ENCODE measurements at places on chromosomes 1 and 21.

DNA sequence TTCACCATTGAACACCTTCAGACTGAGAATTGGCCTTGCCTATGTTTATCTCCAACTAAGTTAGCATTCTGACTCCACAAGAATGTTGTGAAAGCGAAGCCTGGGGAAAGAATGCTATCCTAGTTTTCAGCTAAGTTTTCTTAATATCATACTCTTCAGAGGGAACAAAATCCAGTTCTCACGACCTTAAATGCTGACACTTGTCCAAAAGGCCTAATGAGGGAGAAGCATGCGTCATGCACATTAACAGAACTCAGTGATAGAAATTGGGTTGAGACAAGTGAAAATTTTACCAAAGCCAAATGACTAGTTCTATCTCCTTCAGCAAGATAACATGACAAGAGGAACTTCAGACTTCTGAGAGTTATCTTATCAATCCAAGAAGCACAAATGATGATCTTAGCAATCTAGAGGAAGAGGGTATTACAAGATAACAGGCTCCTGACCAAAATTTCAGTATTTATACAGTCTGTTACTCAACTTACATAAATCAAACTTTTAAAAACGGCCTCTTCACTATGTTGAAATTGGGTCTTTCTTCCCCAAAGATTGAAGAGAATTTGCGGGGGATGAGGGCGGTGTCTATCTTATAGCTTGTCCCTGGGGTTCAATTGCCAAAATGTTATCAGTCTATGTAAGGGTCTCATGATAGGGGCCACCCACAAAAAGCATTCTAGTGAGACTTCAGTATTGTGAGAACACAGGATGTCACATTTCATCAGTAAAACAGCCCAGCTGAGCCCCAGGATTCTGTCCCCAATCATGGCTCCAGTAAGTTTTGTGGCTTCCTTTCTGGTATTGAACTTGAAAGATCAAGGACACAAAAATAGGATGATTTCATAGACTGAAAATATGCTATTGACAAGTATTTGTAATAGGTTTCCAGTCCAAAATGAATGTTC lies 26.5 kb upstream of the SLC45A3 start:
- no peak for DNase-seq

DNA sequence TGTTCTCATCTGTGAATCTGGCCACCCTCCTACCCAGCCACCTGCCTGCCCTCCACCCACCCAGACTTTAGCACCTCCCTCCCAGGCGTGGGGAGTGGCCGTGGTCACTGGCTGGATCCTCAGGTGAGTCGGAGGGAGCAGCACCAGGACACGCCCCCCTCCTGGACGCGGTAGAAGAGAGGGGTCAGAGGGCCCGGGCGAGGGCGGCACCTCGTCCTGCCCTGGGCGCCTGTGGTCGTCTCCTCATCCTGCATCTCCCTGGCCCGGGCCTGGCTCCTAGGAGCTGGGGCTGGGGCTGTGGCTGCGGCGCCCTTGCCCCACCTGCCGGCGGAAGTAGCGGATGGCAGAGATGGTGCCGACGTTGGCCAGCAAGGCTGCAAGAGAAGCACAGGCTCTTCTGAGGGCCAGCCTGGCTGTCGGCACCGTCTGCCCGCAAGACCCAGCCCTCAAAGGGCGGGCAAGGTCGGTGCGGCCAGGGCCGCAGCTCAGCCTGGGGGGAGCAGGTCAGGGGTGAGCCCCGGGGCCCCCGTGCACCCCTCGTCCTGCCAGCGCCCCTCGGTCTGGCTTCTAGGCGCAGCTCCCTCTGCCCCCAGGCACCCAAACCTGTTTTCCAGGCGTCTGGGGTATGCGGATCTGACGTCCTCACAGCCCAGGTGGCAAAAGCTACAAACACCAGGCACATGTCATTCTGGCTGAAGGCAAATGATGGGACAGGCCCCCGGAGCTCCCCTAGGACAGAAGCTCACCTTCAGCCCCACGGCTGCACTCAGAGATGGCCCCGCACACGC lies 5.8 kb downstream of the PERM1 start:
- DNase-seq, result peak; percentile 31

DNA sequence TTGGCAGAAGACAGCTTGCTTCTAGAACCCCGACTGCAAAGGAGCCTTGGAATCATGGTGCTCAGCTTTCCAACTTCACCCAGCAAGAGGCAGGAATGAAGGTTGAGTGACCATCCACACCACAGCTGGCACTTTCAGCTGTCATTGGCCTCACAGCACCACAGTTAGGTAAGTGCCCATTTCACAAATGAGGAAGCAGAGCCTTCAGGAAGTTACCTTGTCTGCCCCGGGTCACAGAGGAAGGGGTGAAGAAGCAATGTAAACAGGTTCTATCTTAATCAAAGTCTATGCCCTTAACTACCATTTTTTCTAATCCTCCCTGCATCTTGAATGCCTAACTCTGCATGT lies 156.0 kb downstream of the GLUL start:
- no peak for DNase-seq

DNA sequence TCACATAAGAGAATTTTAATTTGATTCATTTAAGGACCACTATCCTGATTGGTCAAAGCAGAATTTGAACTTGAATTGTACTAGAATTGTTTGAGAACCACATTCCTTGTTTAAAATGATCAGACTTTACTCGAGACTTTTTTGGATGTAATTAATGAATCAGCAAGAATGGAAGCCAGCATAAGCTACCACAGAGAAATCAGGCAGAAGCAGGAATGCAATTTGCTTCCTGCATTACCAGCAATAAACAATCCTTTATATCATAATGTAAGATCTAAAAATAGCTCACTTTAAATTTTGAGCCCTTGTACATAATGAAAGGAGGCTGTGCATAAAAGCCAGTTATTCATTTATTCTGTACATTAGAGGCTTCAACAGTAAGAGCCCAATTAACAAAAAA lies 119.8 kb upstream of the BACE2 start:
- no peak for DNase-seq

DNA sequence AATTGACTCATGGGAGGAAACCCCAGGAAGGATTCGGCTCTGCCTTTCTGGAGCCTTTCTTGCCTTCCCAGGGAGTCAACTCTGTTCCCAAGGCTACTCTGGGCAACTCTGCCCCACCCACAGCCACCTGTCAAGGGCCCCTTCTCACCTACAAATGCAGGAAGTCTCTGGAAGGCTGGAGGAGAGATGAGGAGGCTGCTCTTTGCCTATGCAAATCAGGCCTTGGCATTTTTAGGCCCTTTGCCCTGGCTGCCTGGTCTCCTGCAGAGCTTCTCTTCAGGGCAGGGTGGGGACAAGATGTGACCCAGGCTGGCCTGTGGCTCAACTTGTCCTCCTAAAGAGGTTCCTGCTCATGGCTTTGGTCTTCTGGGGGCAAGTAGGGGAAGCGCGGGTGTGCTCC lies 5.4 kb downstream of the SLC6A9 start:
- DNase-seq, result no peak

GRCh38 chr1:11929849-11930248 lies 3.6 kb upstream of the KIAA2013 start:
- DNase-seq, result no peak

DNA sequence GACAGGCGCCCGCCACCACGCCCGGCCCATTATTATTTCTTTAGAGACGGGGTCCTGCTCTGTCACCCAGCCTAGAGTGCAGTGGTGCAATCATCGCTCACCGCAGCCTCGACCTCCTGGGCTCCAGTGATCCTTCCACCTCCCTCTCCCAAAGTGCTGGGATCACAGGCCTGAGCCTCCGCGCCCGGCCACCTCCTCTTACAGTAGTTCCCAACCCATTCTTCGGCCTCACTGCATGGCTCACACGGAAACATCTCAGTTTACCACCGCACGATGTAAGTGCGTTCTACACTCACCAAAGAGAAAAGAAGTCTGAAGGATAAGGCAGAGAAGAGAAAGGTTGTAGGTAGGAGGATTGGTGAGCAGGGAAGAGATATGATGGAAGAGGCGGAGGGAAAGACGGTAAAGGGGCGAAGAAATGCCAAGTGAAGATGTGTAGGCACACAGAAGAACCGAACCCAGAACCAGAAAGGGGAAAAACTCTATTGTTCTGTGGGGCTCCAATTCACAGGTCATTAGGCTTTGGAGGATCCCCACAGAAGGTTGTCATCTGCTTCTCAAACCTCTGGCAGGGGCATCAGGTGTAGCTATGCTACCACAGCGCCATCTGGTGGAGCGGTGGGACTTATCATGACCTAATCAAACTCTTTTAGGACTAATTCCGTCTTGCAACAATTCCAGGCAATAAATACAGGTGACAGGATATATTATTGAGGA lies 504.2 kb downstream of the SMYD3 start:
- peak; percentile 72 for DNase-seq

DNA sequence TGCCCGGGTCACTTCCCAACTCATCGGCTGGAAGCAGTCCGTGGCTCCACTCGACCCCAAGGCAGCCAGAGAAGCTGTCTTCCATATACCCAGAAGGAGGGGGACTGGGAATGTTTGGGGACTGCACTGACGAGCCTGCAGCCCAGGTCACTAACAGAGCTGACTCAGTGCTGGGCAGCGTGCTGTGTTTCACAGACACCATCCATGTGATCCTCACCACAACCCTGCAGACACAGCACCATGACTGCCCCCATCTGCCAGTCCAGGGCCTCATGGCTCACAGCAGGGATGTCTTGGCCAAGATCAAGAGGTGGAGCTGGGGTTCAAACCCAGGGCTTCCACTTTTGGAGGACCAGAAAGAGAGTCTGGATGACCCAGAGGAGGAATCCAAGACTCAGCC lies 67.9 kb downstream of the KLHDC7A start:
- no peak for DNase-seq

DNA sequence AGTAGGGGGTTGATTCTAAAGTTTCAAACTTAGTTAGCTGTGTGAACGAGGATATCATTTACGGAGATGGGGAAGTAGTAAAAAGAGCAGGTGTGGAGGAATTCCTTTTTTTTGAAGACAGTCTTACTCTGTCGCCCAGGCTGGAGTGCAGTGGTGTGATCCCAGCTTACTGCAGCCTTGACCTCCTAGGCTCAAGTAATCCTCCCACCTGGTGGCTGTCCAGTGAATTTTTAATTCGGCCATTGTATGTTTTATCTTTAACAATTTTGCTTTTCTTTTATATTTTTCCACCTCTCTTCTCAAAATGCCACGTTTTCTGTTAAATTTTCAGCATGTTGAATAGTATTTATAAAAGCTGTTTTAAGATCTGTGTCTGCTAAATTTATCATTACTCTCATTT lies 12.3 kb upstream of the CENPF start:
- no peak for DNase-seq

- DNase-seq, result peak; percentile 82
These were observed at the start of gene EFHD2 for GRCh38 chr1:15409388-15410222. TSS of gene EFHD2 (plus strand) at chr1:15409888. CDS start at chr1:15409972, 84 bp downstream.

- DNase-seq, result no peak
These were observed 41.2 kb downstream of the SSBP3 start for GRCh38 chr1:54364995-54365394.

GRCh38 chr1:229485318-229485717 lies 22.8 kb downstream of the NUP133 start:
- no peak for DNase-seq

DNA sequence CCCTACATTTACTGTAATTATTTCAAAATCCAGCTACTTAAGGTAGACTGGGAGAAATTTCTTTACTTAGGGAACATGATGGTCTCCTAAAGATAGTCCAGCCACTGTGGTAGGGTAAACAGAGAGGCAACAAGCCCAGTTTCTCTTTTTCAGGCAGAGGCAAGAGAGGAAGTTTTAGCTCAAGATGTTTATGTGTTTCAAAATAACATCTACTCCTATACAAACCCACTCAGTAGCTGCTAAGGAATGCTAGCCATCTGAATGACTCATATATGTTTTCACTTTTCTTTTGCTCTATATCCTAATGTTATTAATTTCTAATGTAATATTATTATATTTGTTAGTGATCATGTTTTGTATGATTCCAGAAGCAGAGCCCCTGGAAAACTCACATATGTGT lies 856.6 kb downstream of the PLA2G4A start:
- no peak for DNase-seq

- DNase-seq, result no peak
These were observed 178.1 kb upstream of the NRIP1 start for GRCh38 chr21:15242906-15243305.

- DNase-seq, result no peak
These were observed 11.8 kb downstream of the C1orf116 start for GRCh38 chr1:207020709-207021107.

DNA sequence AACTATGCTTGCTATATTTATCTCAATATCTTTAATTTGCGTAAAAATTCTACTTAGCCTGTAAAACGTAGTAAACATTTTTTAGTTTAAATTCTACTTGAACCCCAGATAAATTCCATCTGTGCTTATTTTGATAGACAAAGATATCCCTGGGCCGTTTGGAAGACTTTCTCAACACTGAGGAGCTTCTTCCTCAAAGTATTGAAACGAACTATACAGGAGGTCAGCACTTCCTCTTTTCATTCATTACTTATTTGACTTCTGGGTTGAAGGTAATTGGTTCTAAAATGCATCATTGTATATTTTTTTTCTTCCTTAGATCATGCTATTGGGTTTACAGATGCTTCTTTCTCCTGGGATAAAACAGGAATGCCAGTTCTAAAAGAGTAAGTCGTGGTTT lies 74.7 kb downstream of the HSPA13 start:
- DNase-seq, result no peak

GRCh38 chr21:16406355-16406754 lies 676.6 kb downstream of the USP25 start:
- DNase-seq, result no peak

DNA sequence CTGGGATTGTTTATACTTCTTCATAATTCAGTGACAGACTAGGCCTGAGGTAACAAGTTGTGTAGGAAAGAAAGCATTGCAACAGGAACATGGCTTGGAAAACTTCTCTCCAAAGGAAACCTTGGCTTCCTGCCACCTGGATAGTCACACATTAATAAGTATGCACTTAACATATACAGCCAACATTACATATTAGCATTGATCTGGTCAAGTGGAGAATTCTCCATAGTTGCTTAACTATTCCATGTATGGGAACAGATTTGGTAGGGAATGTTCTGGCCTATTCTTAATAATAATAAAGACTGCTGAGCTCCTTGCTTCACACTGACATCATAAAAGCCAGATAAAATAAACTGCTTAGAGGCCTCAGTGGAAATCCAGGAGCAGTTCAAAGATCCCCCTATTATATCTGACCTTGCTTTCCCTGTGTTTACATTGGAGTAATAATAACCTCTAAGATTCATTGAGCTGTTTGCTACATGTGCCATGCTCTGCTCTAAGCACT lies 27.2 kb upstream of the NFIA start:
- no peak for DNase-seq

- DNase-seq, result no peak
These were observed 33.3 kb downstream of the COQ8A start for GRCh38 chr1:226973371-226973897.

- no peak for DNase-seq
These were observed 1.6 kb downstream of the CLIC6 start for GRCh38 chr21:34670220-34670961.

GRCh38 chr1:226403201-226404034 lies 4.5 kb downstream of the PARP1 start:
- DNase-seq, result no peak

GRCh38 chr1:107196973-107197562 lies 56.2 kb downstream of the NTNG1 start:
- DNase-seq, result no peak

DNA sequence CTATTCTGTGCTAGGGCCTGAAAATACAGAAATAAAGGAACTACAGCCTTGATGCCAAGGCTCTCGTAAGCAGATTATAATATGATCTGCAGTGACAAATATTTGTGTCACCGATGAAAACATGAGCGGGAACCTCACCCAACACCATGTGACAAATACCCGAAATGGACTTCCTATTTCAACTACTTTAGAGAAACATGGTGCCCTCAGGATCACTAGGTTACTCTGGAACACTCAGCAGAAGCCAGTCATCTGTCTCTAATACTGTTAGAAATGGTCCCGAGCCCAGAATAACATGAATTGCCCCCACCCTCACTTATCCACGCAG lies 463 bp upstream of the VAMP3 start:
- no peak for DNase-seq

GRCh38 chr1:36343651-36344394 lies 20.4 kb upstream of the EVA1B start:
- DNase-seq, result no peak

Measured in central memory CD8-positive, alpha-beta T cell (primary cell).